ENCODE measurements at places on chromosomes 16 and 17.

DNA sequence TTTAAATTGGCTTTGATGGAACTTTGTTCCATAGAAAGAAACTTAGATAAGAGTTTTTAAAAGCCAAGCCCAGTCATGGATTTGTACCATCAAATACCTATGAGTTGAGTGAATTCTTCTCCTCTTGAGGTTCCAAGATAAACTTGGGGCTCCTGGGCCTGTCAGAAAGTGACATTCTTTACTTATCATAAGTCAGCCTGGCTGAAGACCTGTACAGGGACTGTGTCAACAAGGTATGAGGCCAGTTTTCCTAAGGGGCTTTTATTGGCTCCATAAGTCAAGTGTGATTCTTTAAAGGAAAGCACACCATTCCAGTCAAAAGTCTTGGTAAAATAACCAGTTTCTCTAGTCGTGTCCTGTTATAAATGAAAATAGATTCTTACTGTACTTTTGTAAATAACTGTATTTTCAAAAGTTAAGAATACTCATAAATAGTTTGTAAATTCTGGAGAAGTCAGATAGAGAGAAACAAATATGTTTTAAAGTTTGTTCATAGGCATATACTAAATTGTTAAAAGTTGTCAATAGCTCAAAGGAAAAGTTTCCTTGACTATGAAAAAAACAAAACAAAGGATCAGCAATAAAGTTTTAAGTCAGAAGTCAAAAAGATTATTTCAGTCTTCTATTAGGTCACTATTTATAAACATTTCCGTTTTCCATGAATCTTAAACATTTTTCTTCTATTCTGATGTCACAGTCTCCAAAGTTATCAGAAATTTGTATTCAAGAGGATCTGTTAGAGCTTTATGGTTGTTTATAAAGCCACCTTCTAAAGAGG, 22.5 kb upstream of the MYO1D start:
- no peak for DNase-seq

GRCh38 chr17:5236938-5237540, 2.4 kb upstream of the SCIMP start:
- DNase-seq, result no peak

DNA sequence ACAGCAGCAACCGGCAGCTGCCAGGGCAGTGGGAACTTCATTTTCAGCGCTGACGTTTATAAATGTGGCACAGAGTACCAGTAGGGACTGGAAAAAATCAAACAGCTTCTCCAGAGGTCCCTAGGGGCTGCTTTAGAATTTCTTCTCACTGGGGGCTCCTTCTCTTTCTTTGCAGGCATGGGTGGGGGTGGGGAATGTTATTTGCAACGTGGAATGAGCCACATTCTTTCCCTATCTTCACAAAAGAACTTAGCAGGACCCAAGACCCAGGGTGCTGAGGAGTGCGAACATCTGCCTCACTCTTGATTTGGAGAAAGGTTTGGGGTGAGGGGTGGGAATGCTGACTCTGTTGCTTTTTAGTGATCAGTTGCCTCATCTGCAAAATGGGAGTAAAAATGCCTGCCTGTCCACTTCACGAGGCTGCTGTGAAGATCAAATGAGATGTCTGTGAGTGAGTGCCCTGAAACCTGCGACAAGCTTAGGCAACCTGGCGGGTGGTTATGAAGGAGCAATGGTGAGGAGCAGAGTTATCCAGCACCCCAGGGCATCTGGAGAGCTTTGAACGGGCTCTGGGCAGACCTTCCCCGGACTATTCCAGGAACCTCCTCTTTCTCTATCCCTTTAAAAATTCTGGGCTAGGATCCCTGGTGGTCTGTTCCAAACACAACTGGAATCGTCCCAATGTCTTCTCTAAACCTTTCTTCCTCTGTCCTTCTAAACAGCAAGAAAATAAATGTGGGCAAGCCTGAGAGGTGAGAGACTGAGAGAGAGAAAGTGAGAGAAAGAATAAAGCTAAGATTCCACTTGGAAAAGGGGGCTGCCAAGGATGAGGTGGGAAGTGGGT, 10.7 kb upstream of the PIPOX start:
- DNase-seq, result no peak

DNA sequence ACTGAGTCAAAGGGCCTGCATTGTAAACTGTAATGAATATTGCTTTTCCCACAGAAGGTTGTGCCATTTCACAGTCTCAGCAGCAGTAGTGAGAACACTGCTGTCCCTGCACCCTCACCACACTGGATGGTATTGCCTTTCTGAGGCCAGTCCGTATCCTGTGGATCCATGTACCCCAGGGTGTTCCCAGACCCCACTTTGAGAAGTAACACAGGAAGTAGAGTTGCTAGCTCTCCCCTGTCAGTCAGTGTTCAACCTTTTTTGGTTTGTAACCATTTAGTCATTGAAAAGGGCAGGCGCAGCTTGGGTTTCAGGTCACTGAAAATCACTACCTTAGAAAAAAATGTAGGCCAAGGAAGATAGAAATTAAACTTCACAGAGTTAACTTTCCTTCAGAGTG, 37.9 kb downstream of the SLFN12L start:
- DNase-seq, result no peak

DNA sequence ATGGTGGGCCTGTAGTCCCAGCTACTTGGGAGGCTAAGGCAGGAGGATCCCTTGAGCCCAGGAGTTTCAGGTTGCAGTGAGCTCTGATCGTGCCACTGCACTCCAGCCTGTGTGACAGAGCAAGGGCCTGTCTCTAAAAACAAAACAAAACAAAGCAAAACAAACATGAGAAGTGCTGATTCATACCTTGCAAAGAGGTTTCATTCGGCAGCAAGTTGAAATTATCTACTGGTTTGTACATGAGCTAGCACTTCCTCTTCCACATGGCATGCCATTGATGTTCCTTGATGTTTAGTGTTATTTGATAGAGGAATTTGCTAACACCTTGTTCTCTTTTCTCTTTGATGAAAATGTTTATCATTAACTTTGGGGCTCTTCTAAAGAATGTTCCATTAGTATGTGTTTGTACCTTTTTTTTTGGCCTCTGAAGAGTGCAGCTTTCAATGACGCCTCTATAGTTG, 50.6 kb downstream of the SPECC1 start:
- DNase-seq, result no peak

- DNase-seq, result no peak
Measured at GRCh38 chr16:22386976-22387375, 12.6 kb upstream of the CDR2 start.
